Small intestine (tissue), 16 donors: ENCODE measurements at places on chromosomes 1 and 21.
A peak's percentile ranks its signal among the peaks of the same experiment; 100 is the strongest.

DNA sequence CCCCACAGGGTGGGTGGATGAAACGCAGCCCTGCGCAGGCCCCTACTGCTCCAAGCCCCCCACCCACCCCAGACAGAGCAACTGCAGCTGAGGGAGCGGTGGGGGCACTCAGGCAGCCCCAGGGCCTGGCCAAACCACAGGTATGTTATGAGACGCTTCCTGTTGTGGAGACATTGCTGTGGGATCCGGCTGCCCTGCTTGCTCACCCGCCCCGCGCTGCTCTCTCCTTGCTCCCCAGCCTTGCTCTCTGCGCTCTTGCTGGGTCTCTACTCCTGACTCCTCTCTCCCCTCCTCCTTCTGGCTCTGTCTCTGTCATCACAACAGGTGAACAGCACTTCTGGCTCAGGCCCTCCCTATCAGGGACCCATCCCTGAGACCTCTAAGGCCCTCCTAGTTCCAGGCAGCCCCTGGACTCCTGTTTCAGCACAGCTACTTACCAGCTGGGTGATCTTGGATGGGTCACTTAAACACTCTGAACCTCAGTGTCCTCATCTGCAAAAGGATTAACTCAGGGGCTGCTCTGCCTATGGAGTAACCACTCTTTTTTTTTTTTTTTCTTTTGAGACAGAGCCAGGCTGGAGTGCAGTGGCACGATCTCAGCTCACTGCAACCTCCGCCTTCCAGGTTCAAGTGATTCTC lies 15.9 kb downstream of the COL8A2 start:
- DNase-seq, result no peak

GRCh38 chr1:67342076-67342890 lies 34.6 kb downstream of the IL12RB2 start:
- no peak for DNase-seq

DNA sequence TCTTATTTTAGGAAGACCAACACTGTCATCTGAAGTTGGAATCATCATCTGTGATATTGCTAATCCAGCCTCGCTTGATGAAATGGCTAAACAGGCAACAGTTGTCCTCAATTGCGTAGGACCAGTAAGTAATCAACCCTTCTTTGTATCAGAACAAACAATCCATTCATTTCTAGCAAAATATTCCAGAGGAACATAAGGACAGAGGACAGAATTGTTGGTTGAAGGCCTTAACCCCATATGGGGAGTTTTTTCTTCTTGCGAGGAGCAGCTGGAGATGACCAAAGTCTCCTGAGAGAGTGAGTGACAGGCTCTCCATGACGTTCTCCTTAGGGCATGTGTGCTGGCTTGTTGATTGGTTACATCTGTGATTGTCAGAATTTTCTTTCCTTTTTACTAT lies 2.7 kb downstream of the SCCPDH start:
- no peak for DNase-seq

DNA sequence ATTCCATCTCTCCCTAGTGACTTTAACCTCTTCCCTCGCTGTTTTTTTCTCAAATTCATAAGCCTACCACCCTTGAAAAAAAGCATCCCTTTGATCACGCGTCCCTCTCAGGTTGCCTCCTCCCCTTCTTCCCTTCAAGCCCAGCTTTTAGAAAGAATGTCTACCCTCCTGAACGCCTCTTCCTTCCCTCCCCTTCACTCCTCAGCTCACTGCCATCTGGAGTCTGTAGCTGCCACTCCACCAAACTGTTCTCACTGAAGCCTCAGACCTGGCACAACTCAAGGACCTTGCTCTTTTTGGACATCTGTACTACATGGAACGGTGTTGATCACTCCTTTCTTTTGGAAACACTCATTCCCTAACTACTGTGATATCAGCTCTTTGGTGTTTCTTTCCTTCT lies 80.6 kb downstream of the SLC25A24 start:
- no peak for DNase-seq

DNA sequence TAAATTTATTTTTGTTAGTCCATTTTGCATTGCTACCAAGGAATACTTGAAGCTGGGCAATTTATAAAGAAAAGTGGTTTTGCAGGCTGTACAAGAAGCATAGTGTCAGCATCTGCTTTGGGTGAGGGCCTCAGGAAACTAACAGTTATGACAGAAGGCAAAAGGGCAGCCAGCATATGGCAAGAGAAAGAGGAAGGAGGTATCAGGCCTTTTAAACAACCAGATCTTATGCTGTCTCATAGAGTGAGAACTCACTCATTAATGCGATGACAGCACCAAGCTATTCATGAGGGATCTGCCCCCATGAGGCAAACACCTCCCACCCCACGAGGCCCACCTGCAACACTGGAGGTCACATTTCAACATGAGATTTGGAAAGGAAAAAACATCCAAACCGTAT lies 898.4 kb downstream of the KCNT2 start:
- no peak for DNase-seq

DNA sequence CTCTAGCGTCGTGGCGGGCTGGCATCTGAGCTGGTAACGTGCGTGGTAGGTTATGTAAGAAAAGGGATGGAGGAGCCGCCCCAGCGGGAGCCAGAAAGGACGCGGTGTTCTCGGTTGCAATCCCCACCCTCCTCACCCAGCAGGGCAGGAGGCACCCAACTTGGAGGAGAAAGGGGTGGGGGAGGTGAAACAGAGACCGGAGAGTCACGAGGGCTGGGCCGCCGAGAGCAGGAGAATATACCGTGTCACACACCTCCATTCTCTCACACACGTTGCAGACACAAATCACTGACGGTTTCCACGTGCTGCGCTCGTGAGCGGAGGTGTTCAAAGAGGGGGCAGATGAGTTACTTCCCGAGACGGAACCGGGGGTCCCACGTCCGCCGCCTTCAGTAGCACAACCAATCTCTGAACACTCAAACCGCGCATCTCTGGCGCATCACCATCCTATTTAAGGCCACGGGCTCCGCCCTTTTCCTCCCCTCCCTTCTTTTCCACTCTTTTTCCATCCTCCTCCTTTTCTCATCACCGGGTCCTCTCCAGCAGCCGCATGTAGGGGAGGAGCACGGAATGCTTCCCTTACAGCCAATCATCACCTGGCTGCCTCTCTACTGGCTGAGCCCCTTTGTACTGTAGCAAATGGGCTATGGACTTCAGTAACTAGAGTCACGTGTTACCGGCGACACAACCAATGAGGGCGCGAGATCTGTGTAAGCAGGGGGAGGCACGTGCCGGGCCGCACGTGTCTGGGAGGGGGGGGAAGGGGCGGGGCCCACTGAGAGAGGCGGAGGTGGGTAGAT lies at the start of gene CIART:
CIART (plus strand) TSS at position 797 of the 800 bp plus-strand sequence. CDS start 714 bp downstream, outside the sequence.
- peak; percentile 96 for DNase-seq

DNA sequence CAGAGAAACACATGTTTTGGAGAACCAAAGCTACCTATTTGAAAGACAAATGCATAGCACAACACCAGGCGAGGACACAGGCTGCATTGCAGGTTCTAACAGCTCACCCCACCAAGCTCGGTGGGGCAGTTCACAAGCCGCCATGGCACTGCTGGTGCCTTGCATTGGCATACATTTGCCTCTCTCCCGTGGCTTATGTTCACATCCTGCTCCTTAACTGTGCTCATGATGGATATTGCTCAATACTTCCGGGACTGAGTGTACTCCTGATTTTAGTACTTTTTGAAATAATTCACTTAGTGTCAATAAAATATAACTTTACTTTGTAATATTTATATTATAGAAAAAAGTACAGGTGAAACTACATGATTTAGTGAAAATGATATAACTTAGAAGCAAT lies 1187.4 kb upstream of the NCAM2 start:
- no peak for DNase-seq

DNA sequence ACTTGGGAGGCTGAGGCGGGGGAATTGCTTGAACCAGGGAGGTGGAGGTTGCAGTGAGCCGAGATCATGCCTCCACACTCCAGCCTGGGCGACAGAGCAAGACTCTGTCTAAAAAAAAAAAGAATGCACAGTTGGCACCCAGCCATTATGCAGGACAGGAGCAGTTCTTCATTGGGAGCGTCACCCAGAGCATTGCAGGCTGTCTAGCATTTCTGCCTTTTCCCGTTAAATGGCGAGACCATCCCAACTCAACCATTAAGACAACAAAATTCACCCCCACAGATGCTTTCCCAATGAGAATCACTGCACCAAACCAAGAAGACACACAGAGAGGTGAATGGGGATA lies 105.8 kb downstream of the EDEM3 start:
- DNase-seq, result no peak

DNA sequence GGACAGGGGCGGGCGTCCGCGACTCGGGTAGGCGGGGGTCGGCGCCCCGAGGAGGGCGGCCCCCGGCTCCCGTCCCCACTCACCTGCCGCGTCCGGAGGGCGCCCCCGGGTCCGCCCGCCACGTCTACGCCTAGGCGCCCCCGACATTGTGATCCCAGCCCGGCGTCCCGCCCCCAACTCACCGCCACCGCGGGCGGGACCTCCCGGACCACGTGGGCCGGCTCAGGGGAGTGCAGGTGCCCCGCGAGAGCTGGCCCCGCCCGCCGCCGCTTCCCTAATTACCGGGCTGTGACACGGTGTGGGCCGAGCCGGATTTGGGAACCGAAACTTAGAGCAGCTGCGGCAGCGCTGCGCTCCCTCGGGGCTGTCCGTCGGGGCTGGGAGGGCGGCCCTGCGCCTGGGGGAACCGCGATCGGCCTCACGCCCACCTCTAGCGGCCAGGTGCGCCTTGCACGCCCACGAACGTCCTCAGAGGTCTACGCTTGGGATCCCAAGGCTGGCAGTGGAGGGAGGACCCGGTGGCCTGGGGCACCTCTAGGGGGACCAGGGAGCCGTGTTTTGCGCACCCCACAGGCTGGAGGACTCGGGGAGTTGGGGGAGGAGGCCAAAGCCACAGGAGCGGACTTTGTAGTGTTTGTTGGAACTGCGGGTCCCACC lies 521 bp upstream of the NADK start:
- DNase-seq, result peak; percentile 79

GRCh38 chr1:116095027-116095426 lies 16.2 kb upstream of the MAB21L3 start:
- DNase-seq, result no peak

DNA sequence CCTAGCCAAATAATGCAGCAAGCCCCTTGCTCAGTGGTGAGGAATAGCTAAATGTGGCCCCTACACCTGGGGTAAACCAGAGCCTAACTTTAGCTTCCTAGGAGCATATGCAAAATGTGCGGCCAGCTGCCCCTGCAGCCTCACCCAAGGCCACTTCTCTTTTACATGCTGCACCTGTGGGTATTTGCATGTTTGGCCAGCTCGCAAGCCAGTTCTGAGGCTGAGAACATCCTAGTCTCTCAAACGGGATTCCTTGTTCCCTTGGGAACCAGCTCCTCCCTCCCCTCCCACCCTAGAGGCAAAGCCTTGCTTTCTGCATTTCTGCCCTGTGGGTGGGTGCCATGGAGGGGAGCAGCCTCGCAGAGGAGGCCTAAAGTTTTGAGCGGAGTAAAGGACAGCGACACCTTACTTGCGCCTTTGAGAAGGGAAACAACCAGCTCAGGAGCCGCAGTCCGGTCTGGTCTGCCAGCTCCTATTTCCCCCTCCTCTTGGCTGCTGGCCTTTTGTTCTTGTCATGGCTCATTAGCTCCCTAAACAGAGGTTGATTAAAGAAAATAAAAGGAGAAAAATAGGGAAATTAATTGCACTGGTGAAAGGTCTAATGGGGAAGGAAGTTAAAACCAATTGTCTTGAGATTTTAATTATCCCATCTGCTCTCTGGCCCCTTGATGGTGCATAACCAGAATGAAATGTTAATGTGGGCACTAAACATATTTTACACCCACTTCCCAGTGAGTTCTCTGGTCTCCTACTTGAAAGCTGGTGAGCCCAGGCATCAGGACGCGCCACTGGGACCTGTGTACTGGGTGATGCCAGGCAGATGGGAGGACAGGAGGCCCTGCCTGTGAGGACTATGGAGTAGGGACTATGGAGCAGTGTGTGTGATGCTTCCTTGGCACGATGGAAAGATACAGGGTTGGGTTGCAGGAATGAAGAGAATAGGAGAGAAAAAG lies 68.7 kb downstream of the TEX35 start:
- no peak for DNase-seq

GRCh38 chr1:54125386-54126070 lies 27.3 kb downstream of the CDCP2 start:
- DNase-seq, result peak; percentile 46

DNA sequence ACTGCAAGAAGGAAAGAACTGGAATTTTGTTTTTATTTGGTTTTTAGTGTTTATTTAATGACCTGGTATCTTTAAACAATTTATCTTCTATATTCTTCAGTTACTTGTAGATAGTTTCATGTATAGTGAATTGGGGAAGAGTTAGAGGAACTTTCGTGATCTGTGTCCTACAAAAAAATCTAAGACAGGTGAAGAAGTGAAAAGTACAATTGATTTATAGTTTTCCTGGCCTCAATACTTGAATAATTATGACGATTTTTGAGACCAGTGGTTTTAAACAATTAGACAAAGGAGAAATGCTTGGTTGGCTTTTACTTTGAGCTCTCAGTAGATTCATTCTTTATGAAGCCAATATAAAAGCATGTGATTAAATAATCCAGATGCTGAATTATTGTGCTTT lies 7.5 kb downstream of the MIER1 start:
- peak; percentile 4 for DNase-seq

- DNase-seq, result peak; percentile 79
Measured at GRCh38 chr1:68111519-68112436, 61.4 kb upstream of the DIRAS3 start.

DNA sequence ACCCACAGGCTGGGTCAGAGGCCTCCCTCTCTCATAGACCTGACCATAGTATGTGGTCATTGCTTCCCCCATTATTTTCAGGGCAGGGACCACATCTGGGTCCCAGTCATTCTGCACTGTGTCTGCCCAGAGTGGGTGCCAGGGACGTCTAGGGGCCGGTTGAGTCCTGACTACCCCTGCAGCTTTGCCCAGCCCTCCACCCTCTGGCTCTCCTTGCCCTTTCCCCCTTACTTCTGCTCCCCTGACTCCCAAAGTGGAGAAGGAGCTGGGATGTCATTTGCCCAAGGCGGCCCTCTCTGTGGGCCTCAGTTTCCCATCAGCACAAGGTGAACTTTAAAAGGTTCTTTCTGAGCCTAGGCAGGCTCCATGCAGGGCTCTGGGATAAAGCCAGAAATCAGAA lies 4.3 kb upstream of the TTC22 start:
- DNase-seq, result no peak

DNA sequence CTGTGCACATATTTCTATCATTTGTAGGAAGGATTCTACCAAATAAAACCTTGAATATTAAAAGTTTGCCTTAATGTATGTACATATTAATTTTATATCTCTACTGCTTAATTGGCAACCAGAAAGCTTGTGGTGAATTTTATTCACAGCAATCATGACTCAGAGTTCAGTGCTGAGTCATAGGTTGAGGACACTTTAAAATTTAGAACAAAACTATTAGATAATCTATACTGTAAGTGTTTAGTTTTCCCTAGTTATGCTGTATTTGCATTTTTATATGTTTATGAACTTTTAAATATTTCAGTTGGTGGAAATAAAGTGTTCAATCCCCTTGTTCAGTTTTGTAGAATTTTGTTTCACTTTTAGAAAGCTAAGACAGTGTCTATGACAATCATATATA lies 841.5 kb downstream of the KCNT2 start:
- DNase-seq, result no peak

- no peak for DNase-seq
Measured at GRCh38 chr21:26553898-26554297, 19.2 kb downstream of the CYYR1 start.
